Stimulated activated CD8-positive, alpha-beta memory T cell treated with anti-CD3 and anti-CD28 coated beads, Interleukin-4, amount 100 ng/mL, for 4 hours (primary cell): ENCODE measurements at places on chromosomes 2 and 18.

DNA sequence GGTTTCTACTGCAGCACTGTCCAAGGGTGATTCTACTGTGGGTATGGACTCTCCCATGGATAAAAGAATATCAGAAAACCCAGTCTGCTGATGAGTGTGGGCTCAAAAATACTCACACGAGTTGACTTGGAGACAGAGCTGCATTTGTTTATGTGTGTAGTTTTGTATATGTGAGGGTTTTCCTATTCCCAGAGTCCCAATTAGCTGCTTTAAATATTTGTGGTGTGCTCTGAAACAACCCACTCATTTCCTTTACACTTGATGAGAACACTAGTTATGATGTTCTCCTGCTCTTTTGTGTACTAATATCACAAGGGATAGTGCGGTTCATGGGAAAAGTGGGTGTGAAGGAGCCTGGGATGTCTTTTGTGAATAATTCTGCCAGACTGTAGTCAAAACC, 337.3 kb downstream of the PLCL1 start:
- no peak for DNase-seq

- peak; percentile 1 for DNase-seq
These were observed at the start of gene IGFBP2 for GRCh38 chr2:216632952-216633615. Gene IGFBP2, plus strand, starts transcription at chr2:216633420. Its CDS starts 104 bp downstream, at chr2:216633524.

- no peak for DNase-seq
These were observed 27.3 kb upstream of the TMX3 start for GRCh38 chr18:68742206-68742605.

GRCh38 chr18:9449600-9450414, 25.5 kb upstream of the RALBP1 start:
- no peak for DNase-seq

GRCh38 chr2:30446602-30447148, 371 bp upstream of the LCLAT1 start:
- DNase-seq: no peak

- no peak for DNase-seq
These were observed 62.8 kb downstream of the SPRED2 start for GRCh38 chr2:65369574-65369973.

GRCh38 chr2:238420878-238421694, 5.6 kb upstream of the ASB1 start:
- no peak for DNase-seq

GRCh38 chr2:45891719-45892424, 240.4 kb downstream of the PRKCE start:
- no peak for DNase-seq

DNA sequence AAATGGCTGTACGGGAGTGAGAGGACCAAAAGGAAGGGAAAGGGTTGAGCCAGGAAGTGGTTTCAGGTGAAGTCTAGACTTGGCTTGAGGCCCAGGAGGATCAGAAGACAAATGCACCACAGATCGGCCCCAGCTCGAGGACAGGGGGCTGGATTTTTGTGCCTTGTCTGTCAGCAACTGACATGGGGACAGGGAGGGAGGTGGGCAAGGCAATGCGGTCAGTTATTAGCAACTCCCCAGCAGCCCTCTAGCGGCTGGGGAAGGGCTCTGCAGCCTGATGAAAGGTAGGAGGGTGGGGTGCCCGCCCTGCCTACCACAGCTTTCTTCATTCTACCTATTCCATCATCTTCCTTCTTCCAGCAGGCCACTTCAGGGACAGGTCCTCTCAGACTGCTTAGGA, 50.0 kb downstream of the CPO start:
- no peak for DNase-seq
